ENCODE measurements at places on chromosomes 1 and 21. TPM values are rescaled to one million over a fixed set of nuclear protein-coding genes. Genes with fewer than 3 reads are reported as not detected.
A peak's percentile ranks its signal among the peaks of the same experiment; 100 is the strongest.

DNA sequence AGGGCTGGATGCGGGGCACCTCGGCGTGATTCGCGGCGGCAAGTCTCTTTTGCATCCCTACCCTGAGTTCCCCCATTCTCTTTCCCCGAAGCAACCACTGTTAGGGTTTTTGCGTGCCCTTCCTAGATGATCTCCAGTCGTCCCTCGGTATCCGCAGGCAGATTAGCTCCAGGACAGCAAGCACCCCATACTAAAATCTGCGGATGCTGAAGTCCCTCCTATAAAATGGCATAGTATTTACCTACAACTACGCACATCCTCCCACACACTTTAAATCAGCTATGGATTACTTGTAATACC is 22.8 kb upstream of the CFAP126 start:
- no peak for DNase-seq
- no peaks in the 10 kb centered on the region for H3K36me3 ChIP-seq
- peaks cover 9% of the 10 kb centered on the region for H3K4me1 ChIP-seq
- peaks cover 4% of the 10 kb centered on the region for H3K27me3 ChIP-seq

- H3K4me1 ChIP-seq: no peaks in the 10 kb centered on the region
- DNase-seq: no peak
- H3K36me3 ChIP-seq: no peaks in the 10 kb centered on the region
- H3K27ac ChIP-seq: no peak overlapping the region
- no peaks in the 10 kb centered on the region for H3K27me3 ChIP-seq
These were observed 1.4 kb downstream of the CD1A start for GRCh38 chr1:158255656-158256055.

- no peaks in the 10 kb centered on the region for H3K36me3 ChIP-seq
- no peak overlapping the region for H3K4me3 ChIP-seq
- H3K4me1 ChIP-seq: peaks cover 6% of the 10 kb centered on the region
- H3K27ac ChIP-seq: no peak overlapping the region
- H3K27me3 ChIP-seq: peaks cover 30% of the 10 kb centered on the region
These were observed 20.1 kb downstream of the SIM2 start for GRCh38 chr21:36718951-36719501.

DNA sequence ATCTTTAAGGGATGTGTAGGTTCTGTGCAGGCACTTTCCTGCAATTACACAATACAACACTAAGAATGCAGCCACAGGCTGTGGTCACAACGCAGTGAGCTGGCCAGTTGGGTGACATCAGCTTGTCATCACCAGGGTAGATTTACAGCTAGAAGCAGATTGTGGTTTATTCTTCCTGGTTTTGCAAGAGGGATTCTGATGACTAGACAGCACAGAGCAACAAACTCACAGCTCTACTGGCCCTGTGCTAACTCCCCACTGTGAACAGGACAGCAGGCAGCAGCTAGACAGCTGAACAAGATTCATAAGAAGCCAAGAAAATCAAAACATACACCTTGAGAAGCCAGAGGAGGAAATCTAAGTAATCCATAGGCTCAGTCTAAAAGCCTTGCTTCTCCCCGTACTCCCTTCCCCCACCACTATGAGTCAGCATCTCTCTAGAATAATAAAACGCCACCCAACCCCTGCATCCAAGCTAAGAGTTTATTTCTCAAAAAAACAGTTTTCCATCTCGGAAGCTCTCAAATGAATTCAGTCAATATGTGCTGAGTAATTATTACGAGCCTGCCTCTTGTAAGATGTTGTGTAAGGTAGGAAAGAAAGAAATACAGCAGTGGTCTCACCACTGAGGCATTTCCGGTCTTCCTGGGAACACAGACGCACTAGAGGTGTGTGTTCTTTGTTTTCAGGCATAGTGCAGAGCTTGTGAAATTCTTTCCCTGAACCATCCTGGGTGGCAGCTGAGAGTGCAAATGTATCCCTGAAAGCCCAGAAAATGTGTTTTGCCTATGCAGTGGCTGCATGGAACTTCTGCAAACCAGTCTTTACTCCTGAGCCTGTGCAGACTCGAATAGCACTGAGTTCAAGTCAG is 162.8 kb downstream of the NTPCR start:
- H3K27me3 ChIP-seq: no peaks in the 10 kb centered on the region
- peaks cover 31% of the 10 kb centered on the region for H3K4me1 ChIP-seq
- no peak for DNase-seq
- peak overlapping the region; percentile 70 for H3K4me3 ChIP-seq

- H3K4me3 ChIP-seq: no peak overlapping the region
- no peak for DNase-seq
- H3K27me3 ChIP-seq: no peaks in the 10 kb centered on the region
- no peak overlapping the region for H3K27ac ChIP-seq
These were observed 48.7 kb downstream of the PTPRU start for GRCh38 chr1:29284961-29285560.

DNA sequence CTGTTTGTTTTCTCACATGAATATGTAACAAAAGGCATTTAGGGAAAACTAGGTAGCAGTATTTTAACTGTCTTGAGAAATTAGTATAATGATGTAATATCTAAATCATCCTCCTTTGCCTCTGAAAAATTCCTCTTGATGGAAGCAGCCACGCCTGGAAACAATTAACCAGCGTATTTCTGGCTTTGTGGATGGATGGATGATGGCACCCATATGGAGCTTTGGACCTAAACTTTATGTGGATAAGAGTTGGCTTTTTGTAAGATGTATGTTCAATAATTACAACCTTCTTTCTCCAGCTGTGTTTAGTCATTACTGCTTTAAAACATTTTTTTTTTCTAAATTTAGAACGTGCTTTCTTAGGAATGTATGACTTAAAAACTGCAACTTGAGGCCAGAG is 12.7 kb downstream of the CDCA8 start:
- H3K4me3 ChIP-seq: no peak overlapping the region
- no peaks in the 10 kb centered on the region for H3K4me1 ChIP-seq

The CGN gene
- 1.7 TPM for total RNA-seq

The TMPRSS15 gene
- 1.3 TPM for total RNA-seq

Measured in osteocyte (in vitro differentiated cells).